ENCODE measurements at places on chromosomes 2 and 18.

- no peak for DNase-seq
Observed at GRCh38 chr2:25512707-25513106, 160.7 kb downstream of the DTNB start.

- DNase-seq = no peak
Observed at GRCh38 chr2:29064346-29064715, 10.0 kb downstream of the PCARE start.

GRCh38 chr2:201839727-201840126 lies 33.4 kb downstream of the CDK15 start:
- no peak for DNase-seq

DNA sequence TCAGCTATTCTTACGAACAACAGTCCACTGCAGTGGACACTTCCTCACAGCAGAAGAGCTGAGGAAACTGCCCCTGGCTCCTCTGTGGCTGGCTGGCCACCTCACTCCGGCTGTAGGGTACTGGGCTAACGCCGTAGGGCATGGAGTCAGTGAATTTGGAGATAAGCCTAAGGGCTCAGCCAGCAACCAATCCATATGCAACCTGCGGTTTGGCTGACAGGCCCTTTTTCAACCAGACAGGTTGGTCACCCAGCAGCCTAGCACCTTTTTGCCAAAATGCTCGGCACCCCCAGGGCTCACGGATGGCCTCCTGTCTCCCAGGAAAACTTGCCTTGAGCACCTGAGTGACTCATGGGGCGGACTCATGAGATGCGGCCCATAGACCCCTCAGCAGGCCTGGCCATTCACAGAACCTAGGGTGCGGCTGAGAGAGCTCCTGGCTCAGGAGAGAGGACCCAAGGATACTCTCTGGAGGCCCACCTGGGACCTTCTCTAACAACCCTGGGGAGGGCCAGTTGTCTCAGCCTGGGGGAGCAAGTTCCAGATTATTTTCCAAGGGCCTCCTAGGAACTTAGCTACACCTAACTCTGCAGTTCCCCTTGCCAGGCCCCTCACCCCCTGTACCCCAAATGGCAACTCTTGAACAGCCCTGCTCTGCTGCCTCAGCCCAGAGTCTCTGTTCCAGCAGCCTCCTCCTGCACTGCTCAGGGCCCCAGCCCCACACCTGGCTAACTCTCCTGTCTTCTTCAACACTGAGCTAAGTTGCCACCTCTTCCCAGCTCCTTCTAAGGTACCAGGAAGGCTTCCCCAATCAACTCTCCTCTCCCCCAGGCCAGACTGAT lies 252.1 kb downstream of the CYP26B1 start:
- DNase-seq = no peak

DNA sequence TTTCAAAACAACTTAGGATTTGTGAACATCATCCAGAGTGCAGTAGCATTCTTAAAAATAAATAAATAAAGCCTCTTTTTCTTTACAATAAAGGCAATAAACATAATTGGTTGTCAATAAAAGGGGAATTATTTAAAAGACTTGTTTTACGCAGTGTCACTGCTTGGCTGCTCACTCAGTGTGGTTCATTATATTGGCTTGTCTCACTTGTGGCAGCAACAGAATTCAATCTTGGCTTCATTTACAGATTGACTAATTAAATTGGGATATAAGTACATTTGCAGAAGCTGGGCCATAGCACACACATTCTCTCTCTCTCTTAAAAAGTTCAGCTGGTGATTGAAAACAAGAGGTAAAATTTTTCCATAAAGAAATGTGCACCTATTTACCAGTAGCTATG lies 1027.6 kb downstream of the LRP1B start:
- no peak for DNase-seq

GRCh38 chr18:13598591-13598990 lies 127.8 kb downstream of the FAM210A start:
- no peak for DNase-seq

DNA sequence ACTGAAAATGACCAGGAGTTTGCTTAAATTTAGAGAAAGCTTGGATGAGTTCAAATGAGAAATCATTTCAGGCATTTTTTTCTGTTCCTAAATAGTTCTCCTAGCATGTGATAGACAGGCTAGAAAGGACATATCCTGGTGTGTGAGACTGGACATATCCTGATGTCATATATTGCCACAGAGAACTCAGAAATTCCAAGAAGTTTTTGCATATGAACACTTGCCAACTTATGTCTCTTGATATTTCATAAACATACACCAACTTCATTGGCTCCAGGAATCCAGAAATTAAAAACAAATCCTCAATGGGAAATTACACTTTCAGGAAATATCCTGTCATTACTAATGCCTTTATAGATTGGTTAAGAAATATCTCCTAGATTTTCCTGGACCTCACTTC lies 2.9 kb upstream of the SERPINB4 start:
- DNase-seq = no peak

GRCh38 chr18:69636529-69637301 lies 236.0 kb downstream of the DOK6 start:
- DNase-seq = no peak

- DNase-seq = no peak
Observed at GRCh38 chr2:63942788-63943187, 76.4 kb downstream of the VPS54 start.

DNA sequence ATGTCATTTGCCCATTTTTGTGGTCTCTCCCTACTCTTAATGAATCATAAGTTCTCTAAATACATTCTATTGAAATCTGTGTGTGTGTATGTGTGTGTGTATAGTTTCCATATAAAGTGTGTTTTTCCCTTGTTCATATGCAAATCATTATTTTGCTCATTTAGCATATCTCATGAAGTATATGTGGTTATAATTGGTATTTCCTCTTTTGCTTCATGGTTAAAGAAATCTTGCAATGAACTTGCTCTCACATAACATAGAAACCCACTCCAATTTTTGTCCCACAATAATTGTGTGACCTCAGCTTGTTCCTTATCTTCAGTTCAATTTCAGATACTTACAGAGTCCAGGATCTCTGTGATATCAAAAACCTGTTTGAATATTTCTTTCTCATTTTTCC lies 1.2 kb downstream of the CPO start:
- DNase-seq = no peak

DNA sequence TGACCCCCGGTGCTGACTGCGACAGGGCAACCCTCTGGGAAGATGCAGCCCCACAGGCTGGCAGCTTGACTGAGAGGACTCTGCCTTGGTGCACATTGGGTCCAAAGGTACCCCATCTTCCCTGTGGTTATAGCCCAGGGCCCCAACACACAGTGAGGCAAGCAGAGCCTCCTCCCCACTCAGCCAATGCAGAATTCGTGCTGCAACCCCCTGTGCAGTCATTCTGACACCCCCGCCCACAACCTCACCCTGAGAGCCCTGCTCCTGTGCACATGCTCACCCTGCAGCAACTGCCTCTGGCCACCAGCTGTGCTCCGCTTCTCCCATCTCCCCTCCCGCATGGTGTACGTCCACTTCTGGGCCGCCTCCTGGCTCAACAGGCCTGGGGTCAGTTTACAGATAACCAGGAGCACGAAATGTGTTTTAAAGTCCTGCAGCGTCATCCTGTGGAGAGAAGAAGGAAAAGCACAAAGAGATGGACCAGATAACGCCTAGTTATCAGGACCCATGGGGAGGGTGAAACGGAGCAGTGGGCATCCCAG lies 24.4 kb downstream of the CAPN14 start:
- no peak for DNase-seq

- DNase-seq = no peak
Observed at GRCh38 chr2:180790891-180791290, 189.5 kb upstream of the UBE2E3 start.

GRCh38 chr18:13568443-13569392 lies 157.6 kb downstream of the FAM210A start:
- no peak for DNase-seq

DNA sequence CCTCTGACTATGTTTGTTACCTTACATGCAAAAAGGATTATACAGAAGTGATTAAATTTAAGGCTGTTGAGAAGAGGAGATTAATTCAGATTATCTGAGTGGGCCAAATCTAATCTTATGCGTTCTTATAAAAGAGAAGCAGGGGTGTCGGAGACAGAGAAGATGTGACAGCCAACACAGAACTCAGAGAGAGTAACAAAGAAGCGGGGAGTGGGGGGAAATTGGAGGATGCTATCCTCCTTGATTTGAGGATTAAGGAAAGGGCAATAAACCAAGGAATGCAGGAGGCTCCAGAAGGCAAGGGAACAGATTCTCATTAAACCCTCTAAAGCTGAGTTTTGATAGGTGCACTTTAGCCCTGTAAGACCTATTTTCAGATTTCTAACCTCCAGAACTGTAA lies 291.3 kb upstream of the REG3G start:
- no peak for DNase-seq

Measured in lung (tissue), 17 donors.